NT2/D1 (cell line): ENCODE measurements at places on chromosomes 6 and 20.
A peak's percentile ranks its signal among the peaks of the same experiment; 100 is the strongest.

DNA sequence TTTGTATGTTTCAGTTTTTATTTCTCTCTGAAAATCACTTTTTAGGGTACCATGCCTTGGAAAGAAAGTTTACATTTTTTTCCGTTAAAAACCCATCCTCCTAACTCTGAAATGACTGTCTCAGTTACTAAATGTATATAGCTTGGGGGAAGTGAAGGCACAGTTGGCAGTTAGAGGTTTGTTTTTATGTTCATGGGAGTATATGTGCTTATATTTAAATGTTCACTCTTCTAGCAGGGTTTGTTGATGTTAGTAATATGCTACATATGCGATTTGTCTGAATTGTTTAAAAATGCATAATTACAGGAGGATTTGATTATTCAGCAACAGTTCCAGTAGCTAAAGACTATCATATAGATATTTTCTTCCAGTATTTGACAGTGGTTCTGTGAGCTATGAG is 31.1 kb downstream of the CDKAL1 start:
- no peak for DNase-seq

GRCh38 chr20:59821201-59821600 is 112.2 kb downstream of the SYCP2 start:
- no peak for DNase-seq

GRCh38 chr6:25694366-25694765 is 42.4 kb downstream of the SCGN start:
- DNase-seq = no peak

DNA sequence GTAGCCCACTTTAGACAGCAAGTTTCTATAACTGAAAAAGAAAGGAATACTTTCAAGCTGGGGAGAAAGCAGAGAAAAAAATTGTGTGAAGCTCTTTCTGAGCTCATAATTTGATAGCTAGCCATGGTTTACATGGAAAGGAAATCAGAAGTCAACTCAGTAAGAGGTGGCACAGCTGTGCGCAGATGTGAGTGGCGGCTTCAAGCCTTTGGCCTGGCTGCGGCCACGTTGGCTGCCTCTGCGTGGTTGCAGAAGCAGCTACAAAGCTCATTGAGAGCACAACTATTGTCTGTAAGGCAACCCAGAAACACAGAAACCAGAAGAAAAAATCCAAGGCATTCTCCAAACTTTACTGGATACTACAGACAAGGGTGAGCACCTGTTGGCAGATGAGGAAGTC is 136.9 kb downstream of the SASH1 start:
- no peak for DNase-seq

- DNase-seq = no peak
These were observed 75.9 kb downstream of the ATG5 start for GRCh38 chr6:106249658-106250057.

DNA sequence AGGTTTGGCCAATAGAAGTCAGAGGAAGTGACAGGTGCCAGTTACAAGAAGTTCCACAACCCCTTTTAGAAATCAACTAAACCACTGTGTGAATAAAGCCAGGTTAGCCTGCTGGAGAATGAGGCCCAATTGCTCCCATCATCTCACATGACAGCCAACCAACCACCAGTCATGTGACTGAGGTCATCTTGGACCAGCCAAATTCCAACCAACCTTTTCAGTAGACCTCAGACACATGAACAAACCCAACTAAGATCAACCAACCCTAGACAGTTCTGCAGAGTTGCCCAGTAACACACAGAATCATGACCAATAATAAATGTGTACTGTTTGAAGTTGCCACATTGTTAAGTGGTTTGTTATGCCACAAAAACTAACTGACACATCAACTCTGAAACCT is 44.6 kb upstream of the GGTLC1 start:
- no peak for DNase-seq

- DNase-seq = peak; percentile 49
These were observed 9.8 kb upstream of the SLC22A1 start for GRCh38 chr6:160111806-160112205.

DNA sequence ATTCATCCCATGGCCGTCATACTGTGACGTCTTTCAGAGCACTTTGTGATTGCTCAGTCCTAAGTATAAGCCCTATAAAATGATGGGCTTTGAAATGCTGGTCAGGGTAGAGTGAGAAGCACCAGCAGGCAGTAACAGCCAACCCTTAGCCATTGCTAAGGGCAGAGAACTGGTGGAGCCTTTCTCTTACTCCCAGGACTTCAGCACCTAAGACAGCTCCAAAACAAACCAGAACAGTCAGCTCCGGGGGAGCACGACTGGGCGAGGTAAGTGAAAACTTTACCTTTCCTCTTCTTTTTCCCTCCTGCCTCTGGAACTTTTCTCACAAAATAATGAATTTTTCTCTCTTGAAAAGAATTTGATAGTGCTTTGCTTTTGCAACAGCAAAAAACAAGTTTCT is at the start of gene VIP:
TSS of gene VIP (plus strand) at position 104 of the 400 bp plus-strand sequence. CDS start 1,381 bp downstream, outside the sequence.
- DNase-seq = peak; percentile 35

- DNase-seq = no peak
These were observed 34.5 kb downstream of the HLA-A start for GRCh38 chr6:29976588-29977424.

GRCh38 chr20:44207126-44207723 is 3.3 kb downstream of the OSER1 start:
- DNase-seq = no peak

DNA sequence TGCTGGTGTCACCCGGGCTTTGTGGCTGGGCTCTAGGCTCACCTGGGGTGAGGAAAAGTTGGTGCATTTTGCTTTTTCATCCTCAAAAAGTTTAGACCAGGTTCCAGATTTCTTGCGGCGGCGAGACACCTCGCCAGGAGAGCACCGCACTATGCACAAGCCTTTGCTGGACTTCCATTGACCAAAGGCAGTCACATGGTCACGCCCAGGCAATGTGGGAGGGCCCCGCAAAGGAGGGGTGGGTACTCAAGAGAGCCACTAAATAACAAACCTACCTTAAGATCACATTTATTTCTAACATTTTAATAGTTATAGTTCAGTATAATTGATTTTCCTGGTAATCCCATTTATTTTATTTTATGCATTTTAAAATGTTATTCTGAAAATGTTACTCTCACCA is 3.0 kb upstream of the KIF16B start:
- no peak for DNase-seq

- no peak for DNase-seq
These were observed 110.6 kb upstream of the NHSL1 start for GRCh38 chr6:138609801-138610430.

DNA sequence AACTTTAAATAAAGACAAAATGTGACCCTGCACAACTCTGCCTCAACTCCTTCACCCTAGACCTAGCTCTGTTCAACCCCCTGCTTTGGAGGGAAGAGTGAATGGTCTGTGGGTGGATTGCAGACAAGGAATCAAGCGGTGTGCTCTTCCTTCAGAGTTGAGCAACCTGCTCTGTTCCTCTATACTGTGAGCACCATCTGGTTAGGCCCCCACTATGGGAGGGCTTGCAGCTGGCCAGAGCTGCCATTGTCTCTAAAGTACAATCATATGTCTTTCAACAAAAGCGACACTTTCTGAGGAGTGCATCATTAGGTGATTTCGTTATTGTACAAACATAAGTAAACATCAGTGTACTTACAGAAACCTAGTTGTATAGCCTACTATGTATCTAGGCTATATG is 406.1 kb upstream of the MARCKS start:
- no peak for DNase-seq

- DNase-seq = no peak
These were observed 319.9 kb downstream of the TRDN start for GRCh38 chr6:123316733-123317323.

DNA sequence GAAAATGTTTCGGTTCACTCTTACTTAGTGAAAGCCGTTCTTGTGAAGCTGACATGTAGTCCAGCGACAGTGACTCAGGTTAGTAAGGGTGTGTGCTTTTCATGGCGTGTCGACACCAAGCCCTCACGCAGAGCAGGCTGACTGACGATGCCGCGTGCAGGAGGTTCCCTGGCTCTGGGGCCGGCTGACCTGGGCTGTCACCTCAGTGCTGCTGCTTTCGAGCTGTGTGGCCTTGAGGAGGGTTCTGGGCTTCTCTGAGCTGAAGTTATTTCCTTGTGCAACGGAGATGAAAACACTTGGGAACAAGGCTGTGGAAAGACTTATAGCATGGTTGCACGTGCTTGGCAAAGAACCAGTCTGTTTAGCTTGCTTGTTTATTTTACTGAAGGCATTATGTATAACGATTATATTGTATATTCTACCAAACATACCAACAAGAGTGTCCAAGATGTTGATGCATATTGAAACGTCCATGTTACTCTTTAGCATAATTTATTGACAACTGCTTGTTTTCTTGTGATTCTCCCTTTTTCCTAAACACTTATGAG is 59.2 kb downstream of the PHACTR3 start:
- DNase-seq = no peak

GRCh38 chr20:6683021-6683977 is 84.2 kb upstream of the BMP2 start:
- DNase-seq = no peak

DNA sequence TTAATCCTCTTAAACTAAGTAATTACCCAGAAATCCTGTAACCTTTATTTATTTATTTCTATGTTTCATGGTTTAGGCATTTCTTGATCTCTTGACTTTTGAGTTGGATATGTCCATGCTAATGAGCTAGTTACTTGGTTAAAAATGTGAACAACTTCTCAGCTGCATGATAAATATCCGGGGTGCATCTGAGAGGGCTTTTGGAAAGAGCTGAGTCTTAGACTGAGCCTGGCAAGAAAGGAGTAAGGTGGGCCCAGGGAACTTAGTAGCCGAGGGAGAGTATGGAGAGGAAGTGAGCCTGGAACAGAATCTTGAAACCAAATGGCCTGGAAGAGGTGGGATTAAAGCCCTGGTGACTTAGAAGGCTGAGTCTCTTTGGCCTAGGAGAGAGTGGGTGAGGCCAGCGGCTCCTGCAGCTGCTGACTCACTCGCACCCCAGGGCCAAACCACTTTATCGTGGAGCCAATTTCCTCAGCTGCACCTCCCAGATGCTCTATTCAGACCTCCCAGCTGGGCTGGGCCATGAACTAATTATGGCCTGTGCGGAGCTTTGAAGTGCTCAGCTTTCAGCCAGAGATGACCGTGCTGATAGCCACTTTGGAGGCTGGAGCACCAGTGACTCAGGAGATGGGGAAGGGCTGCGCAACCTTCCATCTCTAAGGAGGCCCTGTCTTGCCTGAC is 19.1 kb downstream of the TGM3 start:
- DNase-seq = no peak

DNA sequence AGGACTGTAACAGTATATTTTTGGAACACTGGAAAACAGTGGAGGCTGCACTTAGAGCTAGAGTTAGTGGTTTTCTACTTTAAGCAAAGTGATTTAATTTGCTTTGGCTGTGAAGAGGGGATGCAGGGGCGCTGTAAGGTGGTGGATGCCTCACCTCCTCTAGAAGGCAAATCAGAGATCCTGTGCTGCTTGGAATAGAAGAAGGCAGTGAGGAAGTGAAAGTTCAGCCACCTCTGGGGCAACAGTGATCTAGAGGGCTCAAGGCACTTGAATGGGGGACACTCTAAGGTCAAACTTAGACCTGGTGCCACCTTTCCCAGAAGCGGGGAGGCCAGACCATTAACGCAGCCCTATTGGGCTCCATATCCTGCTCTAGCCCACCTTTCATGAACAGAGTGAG is 19.0 kb upstream of the SNRPB2 start:
- no peak for DNase-seq

DNA sequence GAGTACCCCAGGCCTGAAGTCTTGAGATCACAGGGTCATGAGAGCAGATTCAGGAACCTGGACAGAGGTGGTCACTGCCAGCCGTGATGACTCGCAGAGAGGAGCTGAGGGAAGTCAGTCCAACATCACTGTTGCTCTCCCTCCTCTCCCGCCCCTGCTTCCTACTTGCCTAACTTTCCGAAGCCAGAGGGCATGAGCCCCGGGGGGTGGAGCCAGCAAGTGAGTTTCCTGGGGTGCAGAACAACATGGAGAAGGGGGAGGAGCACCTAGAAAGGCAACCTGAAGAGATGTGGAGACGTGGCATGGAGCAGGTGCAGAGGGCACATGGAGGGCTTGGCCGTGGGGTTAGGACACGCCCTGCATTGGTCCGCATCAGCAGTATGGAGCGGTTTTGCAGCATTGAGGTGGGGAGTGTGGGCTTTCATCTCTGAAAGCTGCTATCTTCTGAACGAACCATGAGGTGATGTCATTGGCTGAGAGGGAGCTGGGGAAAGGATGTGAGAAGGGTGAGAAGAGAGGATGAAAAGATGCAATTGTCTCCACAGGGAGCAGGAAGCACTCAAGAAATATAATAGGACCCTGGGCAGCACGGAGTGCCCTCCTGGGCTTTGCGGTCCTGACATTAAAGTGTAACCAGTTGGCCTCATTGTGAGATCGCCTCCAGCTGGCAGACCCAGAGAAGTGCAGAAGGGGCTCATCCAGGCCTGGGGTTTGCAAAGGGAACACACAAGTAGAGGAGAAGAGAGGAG is 25.0 kb downstream of the GDAP1L1 start:
- DNase-seq = peak; percentile 18

DNA sequence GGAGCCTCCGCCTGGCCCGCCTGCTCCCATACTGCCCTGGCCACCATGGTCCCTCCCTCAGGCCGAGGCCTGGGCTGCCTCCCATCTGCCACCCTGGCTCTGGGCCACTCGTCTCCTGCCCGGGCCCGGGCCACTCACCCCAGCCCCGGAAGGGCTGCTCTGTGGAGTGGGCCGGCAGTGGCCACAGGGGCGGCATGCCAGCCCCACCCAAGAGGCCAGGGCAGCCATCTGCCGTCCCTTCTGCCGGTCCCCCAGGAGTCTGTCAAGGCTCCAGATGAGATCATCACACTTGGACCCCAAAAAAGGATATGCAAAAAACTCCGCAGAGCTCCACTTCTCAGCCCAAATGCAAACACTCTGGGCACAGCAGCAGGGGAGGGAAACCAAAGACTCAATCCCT is 23.8 kb upstream of the TLDC2 start:
- no peak for DNase-seq

DNA sequence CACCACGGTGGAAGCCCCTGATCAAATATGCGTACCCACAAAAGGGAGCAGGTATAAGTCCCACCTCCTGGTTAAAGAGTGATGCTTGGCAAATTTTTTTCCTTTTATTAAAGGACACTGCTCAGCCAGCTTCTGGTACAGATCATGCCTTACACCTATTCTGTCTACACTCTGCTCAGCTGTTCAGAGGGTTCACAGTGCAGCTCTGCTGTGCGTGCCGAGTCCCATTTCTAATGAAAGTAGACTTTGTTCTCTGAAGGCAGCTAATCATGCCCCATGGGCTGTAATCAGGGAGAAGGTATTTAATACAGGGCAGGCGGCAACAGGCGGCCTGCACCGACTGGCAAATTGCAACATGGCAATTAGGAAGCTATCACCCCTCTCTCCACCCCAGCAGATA is 16.3 kb downstream of the LRRC73 start:
- no peak for DNase-seq

DNA sequence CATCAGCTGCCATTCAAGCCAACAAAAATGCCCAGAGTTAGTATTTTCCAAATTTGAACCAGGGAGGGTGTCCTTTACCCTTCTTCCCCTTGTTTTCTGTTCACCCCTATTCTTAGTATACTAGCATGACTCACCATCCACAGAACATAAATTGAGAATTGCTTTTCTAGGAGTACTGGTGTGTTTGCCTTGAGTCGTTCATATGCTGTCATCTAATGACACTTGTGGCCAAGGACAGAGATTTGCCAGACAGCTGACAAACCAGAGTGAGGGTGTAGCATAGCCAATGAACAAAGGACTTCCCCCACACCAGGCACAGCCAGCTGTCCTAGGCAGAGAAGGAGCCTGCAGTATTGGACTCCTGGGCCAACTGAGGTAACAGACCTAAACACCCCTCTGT is 62.2 kb downstream of the FILIP1 start:
- no peak for DNase-seq
